ENCODE measurements at places on chromosomes 3 and 15.

GRCh38 chr3:2099028-2099671 lies 484 bp downstream of the CNTN4 start:
- DNase-seq: no peak

DNA sequence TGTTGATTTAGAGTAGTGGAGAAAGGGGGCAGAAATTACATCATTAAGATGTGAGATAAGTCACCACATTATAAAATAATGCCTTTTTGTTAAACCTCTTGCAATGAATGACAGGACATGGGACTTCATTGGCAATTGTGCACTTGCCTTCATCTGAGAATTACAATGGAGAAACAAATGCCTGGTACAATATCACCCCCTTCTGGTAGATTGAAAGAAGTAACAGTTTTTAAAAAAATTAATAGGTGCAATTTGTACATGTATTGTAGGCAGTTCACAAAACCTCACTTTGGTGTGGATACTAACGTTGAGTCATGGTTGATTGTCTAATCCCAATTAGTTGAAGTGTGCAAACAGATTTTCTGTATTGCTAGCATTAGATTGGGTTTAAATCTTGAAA lies 4.6 kb upstream of the P2RY14 start:
- no peak for DNase-seq

GRCh38 chr3:134641671-134642300 lies 9.0 kb downstream of the KY start:
- no peak for DNase-seq

DNA sequence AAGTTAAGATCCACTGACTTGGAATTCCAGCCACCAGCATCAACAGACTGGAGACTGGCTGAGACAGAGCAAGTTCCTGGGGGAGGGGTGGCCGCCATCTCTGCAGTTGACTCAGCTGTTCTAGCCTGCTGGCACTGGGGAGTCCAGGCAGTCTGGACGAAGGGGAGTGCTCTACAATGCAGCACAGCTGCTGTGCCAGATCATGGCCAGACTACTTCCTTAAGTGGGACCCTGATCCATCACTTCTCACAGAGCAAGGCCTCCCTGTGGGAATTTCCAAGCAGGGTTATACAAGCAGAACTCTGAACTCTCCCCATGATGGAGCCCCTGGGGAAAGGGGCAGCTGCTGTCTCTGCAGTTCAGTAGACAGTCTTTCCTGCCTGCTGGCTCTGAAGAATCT lies 35.2 kb downstream of the PYGO1 start:
- no peak for DNase-seq

- no peak for DNase-seq
Measured at GRCh38 chr3:98763819-98764418, 779 bp downstream of the ST3GAL6 start.

- DNase-seq: no peak
Measured at GRCh38 chr3:167892205-167892604, 156.7 kb downstream of the SERPINI1 start.

Measured in stimulated activated CD4-positive, alpha-beta T cell treated with anti-CD3 and anti-CD28 coated beads, TNF-alpha, amount 100 ng/mL, for 48 hours (primary cell).